ENCODE measurements at places on chromosomes 4 and X.

DNA sequence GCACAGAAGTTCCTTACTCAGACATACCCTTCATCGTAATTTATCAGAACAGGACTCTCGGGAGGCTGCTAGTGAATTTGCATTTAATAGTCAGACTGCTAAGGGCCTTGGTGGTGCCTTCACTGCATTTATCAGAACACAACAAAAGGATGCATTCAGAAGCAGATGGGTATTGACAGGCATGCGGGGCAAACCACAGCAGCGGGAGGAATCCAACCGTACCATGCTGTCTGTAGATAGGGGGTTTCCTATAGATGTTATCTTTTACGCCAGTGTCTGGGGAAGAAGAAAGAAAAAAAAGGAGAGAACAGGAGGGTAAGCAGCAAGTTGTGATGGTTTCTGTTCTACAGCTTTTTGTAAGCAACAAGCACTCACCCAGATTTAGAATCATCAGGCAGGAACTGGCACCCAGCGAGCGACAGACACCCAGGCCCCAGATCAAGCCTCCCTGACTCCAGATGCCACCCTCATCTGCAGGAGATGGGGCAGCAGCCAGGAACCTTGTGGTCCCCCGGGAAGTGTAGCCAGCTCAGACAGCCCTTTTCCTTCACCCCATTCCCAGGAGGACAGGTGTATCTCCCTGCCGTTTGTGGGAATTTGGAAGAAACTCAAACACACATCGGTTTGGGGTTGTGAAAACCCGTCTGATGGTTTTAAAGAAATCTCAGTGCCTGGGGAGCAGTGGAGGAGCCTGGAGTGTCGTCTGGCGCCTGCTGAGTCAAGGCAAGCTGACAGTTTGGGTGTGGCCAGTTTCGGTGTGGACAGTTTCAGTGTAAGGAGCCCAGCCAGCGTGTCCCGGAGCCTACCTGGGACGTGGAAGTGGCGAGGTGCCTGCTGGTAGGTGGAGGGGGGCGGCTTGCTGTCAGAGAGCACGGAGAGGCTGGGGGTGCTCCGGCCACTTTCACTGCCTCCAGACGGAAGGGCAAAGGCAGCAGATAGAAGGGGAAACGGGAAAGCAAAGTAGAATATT lies 80.0 kb upstream of the AFAP1 start:
- DNase-seq = no peak

DNA sequence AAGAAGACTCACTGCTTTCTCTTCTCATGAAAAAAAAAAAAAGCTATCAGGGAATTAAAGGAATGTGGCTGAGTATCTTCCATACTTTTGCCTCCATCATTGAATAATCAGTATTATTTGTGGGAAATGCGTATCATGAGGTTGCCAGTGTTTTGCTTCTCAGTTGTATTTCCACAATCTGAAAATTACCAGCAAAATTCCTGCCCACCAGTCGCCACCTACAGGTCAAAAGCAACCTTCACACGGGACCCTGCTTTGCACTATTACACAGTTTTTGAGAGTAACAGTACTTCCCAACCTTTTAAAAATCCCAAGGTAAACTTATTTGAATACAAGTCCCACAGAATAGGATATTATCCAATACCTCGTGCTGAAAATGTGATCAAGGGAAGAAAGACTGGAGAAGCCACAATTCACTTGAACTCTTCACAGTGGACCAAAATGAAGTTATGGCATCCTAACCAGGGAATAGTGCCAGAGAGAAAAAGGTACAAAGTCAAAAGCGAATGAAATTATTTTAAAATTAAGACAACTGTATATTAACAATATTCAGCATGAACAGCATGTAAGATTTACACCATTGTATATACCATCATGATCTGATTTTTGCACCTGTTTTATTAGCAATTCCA lies 30.4 kb downstream of the PGRMC1 start:
- peak; percentile 8 for DNase-seq

GRCh38 chrX:57901466-57901865 lies 8.8 kb downstream of the ZXDA start:
- no peak for DNase-seq

- no peak for DNase-seq
Measured at GRCh38 chrX:108165383-108166111, 74.0 kb downstream of the ATG4A start.

DNA sequence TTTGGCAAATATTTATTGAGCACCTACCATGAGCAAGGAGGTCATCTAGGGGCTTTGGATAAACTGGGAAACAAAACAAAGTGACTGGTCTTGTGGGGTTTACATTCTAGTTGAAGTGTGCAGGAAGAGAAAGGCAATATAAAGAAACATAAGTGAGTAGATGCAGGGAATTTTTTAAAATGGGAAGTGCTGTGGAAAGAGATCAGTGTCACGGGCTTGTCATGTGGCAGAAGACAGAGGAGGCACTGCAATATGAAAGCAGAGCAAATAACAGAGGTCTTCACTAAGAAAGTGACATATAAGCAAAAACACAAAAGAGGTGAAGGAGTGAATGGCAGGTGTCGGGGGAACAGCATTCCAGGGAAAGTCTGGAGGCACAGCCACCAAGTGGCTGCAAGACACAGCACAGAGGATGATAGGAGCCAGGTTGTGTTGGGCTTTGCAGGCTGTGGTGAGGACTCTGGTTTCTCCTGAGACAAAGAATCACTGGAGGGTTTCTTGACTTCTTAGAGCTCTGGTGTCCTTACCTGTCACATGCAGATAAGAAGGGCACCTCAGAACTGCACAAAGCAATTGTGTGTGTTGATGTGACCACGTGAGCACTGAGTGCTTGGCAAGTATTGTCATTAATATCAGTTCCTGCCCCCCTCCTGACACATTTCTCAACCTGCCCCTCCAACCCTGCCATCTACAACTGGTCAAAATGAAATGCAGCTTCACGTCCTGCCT lies 143.5 kb downstream of the TSPAN5 start:
- no peak for DNase-seq

- DNase-seq = no peak
Measured at GRCh38 chrX:115178473-115178872, 10.7 kb upstream of the RBMXL3 start.

GRCh38 chr4:40750461-40751258 lies 905 bp downstream of the NSUN7 start:
- no peak for DNase-seq

GRCh38 chr4:39937683-39938268 lies 39.9 kb downstream of the PDS5A start:
- no peak for DNase-seq

DNA sequence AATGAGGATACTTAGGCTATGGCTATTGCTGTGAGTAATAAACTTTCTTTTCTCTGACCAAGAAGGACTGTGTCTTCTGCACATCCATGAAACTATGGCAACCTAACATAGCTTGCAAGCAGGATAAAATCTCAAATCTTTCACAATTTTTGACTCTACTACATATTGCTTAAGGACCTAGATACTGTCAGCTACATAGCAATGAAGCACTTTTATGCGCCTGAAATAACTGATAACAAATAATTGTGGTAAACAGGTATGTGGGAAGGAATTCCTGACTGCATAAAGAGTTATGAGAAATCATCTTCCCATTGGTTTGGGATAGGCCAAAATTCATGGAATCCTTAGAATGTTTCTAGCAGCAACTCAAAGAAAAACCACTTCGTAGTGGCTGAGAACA lies 41.2 kb upstream of the PDGFC start:
- no peak for DNase-seq

DNA sequence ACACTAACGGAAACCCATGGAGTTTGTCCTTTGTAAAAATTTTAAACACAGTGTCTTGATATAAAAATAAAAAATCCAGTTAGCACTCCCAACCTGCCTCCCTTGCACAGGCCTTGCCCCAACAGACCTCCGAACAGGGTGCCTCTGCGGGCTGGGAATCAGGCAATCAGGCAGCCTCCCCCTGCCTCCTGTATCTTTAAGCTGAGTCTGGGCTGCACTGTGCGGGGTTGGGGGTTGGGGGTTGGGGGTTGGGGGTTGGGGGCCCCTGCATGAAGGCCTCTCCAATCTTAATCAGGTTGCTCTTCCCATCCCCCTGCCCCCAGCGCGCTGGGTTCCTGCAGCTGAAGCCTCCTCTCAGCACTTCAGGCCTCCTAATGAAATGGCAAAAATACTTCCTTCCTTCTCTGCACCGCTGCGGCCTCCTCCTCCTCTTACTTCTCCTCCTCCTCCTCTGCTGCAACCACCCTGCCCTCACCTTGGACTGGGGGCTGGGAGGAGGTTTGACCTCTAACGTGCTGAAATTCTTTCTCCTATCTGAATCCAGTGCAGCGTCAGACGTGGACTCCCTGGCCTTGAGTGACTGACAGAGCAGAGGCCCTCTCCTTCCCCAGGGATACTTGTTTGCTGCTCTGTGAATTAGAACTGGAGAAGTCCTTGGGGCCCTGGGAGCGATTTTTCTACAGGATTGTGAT lies 26.6 kb downstream of the NLGN3 start:
- DNase-seq = no peak

- no peak for DNase-seq
Measured at GRCh38 chrX:129123795-129124194, 399.5 kb downstream of the SMARCA1 start.

GRCh38 chr4:21952549-21952948 lies 4.0 kb upstream of the KCNIP4 start:
- no peak for DNase-seq

- DNase-seq = no peak
Measured at GRCh38 chr4:67198727-67199126, 346.6 kb downstream of the CENPC start.

DNA sequence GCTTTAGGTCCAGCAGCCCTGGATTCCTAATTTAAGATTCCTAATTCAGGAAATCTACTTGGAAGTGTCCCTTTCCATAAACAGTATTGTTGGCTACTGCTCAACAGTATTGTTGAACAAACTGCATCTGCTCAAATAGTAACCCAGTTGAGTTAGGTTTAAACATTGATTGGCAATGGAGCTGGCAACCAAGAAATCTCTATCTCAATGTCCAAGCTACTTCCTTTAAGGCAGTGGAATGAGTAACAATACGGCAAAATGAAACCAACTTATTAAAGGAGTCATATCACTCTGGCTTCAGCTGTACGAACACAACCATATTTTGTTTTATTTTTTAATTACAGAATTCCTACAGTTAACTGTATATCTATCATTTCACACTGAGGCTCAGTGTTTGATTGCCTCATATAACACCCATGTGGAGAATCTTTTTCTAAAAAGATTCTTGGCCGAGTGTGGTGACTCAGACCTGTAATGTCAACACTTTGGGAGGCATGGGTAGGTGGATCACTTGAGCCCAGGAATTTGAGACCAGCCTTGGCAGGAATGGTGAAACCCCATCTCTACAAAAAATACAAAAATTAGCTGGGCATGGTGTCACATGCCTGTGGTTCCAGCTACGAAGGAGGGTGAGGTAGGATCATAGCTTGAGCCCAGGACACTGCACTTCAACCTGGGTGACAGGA lies 71.7 kb upstream of the IL13RA1 start:
- no peak for DNase-seq

GRCh38 chr4:87620491-87620890 lies 12.2 kb downstream of the DSPP start:
- DNase-seq = no peak

- DNase-seq = no peak
Measured at GRCh38 chr4:40299811-40300292, 35.3 kb upstream of the CHRNA9 start.

GRCh38 chr4:186172546-186172945 lies 18.8 kb upstream of the CYP4V2 start:
- no peak for DNase-seq

GRCh38 chr4:121278811-121279368 lies 101.9 kb downstream of the QRFPR start:
- no peak for DNase-seq

GRCh38 chr4:148716431-148717052 lies 274.3 kb upstream of the NR3C2 start:
- DNase-seq = no peak

DNA sequence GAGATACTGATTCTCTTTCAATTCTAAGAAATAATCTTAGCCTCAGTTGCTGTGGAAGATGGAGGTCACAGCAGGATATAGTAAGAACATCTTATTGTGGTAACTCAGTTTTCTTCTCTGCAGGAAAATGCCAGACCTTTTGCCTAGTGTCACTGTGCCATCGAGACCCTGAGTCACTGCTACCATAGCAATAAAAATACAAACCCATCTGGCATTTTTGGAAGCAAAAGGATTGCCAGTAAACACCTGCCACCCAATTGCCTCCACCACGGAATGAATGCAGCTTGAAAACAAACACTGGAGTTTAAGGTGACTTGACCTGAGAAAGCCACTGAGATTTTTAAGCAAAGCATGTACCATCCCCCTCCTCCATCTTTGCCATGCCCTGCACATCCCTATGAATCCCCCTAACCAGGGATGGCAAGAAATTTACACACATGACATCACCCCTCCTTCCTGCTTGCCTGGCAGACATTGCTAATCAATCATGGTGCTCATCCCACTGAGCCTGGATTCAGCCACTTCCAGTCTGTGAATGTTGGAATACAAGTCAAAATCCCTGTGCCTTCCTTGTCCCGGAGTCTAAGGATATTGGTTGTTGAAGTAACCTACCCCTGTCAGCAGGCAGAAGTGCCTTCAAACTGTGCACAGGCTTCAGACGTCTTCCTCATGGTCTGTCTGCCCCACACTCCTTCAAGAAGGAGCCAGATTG lies 59.6 kb upstream of the MAMLD1 start:
- DNase-seq = no peak

DNA sequence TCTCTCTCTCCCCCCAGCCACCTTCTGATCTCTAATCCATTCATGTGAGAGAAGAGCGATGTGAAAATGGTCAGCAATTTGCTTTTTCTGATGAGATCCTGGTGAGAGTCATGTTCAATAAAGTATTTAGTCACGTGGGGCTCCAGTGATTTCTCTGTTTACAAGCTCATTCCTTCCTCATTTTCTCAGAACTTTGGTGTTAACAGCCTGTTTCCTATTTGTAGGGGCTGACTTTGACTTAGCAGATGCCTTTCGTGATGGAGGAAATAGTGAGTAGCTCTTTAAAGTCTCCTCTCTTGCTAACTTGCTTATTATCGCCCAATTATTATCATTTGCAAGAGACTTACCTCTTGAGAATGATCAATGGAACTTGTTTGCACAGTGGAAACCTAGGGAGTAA lies 72.6 kb upstream of the CD99 start:
- DNase-seq = no peak

DNA sequence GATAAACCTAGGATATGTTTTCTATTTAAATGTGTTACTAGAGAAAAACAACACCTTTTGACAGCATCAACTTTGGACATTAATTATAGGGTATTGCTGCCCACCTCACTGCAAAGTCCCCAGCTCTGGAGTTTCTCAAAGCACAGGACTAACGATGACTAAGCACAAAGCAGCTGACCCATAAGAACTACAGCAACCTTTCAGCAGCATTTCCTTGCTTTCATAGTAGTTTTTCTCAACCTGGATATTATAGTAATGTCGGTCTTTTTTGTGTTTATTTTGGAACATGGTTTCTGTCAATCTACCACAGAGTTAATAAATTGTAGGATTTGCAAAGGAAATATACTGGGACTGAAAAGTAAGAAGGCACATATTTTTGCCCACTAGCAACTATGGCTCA lies 21.5 kb downstream of the HHIP start:
- DNase-seq = no peak

GRCh38 chr4:52843958-52844357 lies 18.2 kb upstream of the RASL11B start:
- no peak for DNase-seq

- DNase-seq = no peak
Measured at GRCh38 chr4:43776371-43776770, 672.2 kb downstream of the KCTD8 start.

GRCh38 chr4:112765317-112765974 lies 128.5 kb downstream of the LARP7 start:
- DNase-seq = peak; percentile 27

Measured in BE2C (cell line).